AML-193 (cell line): ENCODE measurements at places on chromosomes 6 and 20.

GRCh38 chr20:19830211-19830785 lies 72.2 kb downstream of the RIN2 start:
- no peak for DNase-seq

GRCh38 chr20:31930779-31931178 lies 21.1 kb downstream of the PDRG1 start:
- DNase-seq: no peak

- no peak for DNase-seq
These were observed 141.7 kb upstream of the RPS6KA2 start for GRCh38 chr6:166768761-166769160.

DNA sequence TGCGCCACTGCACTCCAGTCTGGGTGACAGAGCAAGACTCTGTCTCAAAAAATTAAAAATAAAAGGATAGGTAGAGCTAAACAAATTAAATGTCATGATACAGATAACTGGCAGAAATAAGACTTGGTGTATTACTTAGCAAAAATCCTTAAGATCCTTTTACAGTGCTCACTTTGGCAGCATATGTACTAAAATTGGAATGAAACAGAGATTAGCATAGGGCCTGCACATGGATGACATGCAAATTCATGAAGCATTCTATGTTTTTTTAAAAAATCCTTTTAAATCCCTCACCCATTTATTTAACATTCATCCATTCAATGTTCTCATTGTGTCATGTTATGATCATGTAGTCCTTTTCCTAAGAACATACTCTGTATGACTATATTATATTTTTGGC lies 528.8 kb downstream of the CD83 start:
- no peak for DNase-seq

- DNase-seq: no peak
These were observed 17.6 kb upstream of the MYLK2 start for GRCh38 chr20:31801508-31801907.

GRCh38 chr20:528923-529604 lies 14.5 kb downstream of the CSNK2A1 start:
- no peak for DNase-seq

GRCh38 chr20:53768329-53768728 lies 174.7 kb upstream of the ZNF217 start:
- DNase-seq: no peak

- DNase-seq: no peak
These were observed 534.1 kb downstream of the MMUT start for GRCh38 chr6:48928937-48929336.
